Stimulated activated CD4-positive, alpha-beta T cell treated with anti-CD3 and anti-CD28 coated beads, Interleukin-12 subunit alpha, Interleukin-12 subunit beta, amount 100 ng/mL, for 4 hours (primary cell): ENCODE measurements at places on chromosomes 4 and X.

DNA sequence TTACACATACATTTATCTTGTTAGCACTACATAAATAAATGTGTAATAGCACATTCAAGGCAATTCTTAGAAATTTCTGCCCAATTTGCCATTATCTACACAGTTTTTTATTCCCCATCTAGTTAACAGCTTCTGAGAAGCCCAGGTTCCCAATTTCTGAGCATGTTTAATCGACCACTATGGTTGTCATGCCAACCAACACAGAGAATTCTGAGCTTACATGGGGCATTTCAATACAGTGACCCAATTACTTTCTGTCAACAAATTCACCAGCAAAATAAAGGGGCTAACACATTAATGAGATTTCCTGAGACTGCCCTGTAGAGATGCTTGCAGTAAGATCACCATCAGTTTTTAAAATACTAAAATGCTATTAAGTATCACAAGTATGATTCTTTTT is 22.0 kb downstream of the GPM6A start:
- DNase-seq: no peak

GRCh38 chrX:153947009-153947769 is 2.7 kb upstream of the RENBP start:
- DNase-seq: peak; percentile 70

DNA sequence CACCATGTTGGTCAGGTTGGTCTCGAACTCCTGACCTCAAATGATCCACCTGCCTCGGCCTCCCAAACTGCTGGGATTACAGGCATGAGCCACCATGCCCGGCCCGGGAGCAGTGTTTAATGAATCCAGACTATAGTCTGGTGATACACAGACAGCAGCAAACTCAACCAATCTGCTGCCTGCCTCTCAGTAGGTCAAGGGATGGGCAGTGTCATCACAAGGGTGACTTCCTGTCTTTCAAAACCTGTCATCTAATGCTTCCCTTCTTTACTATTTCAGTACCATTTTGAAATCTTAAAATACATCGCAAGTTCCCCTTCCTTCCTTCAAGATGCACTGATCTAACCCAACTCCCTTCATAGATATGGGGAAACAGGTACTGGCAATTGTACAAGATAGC is 8.4 kb downstream of the RPL39 start:
- no peak for DNase-seq

DNA sequence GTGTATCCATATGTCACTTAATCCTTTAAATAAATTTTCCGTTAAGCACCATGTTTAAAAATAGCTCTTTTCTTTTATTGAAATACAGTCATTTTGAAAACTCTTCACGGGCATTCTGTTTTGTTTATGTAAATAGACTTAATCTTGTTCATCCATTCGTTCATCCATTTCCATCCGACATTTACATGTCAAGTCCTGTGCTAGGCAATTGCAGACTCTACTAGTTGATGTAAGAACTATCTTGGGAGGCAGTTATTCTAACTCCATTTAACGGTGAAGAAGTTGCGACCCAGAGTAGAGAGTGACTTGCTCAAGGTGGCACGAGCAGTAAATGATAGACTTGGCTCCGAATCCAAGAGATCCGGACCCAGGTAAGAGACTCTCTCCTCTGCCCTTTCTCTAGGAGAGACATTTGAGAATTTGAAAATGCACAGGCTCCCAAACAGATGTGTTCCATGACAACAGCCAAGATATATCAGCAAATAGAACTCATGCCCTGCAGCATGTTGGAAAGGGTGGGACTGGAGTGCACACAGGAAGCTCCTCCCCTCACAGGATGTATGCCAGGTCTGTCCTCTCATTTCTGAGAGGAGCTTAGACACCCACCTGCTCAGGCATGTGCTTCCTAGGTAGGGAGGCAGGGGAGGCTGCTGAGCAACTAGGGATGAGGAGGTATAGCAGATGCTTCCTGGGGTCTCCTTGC is 64.5 kb downstream of the DRD5 start:
- no peak for DNase-seq
